ENCODE measurements at places on chromosomes 7 and 10.

- no peak for DNase-seq
Observed at GRCh38 chr7:37247861-37248260, 200.8 kb downstream of the ELMO1 start.

- no peak for DNase-seq
Observed at GRCh38 chr7:37211097-37211880, 237.4 kb downstream of the ELMO1 start.

GRCh38 chr7:105279688-105280007, 109.1 kb downstream of the SRPK2 start:
- DNase-seq, result no peak

- no peak for DNase-seq
Observed at GRCh38 chr10:121709675-121710073, 111.4 kb upstream of the FGFR2 start.

- no peak for DNase-seq
Observed at GRCh38 chr10:101286248-101287046, 57.2 kb upstream of the LBX1 start.

GRCh38 chr7:5574770-5575269, 151.2 kb upstream of the TNRC18 start:
- no peak for DNase-seq

- DNase-seq, result no peak
Observed at GRCh38 chr7:66443946-66444345, 184.7 kb upstream of the KCTD7 start.

DNA sequence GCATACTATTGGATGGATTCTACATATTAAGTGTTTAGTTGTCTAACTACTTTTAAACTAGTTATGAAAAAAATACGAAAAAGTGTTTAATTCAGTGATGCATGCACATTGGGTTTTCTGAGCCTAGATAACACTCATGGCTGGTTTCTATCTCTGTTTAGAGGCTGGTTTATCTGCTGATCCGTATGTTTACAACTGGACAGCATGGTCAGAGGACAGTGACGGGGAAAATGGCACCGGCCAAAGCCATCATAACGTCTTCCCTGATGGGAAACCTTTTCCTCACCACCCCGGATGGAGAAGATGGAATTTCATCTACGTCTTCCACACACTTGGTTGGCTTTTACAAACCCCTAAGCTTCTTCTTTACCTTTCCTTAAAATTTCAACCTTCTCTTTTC, 10.2 kb downstream of the GPNMB start:
- no peak for DNase-seq

GRCh38 chr10:71396711-71397295, at the start of gene CDH23:
Gene CDH23 (plus strand): TSS chr10:71396920. CDS start chr10:71439832, 42,912 bp downstream.
- no peak for DNase-seq

DNA sequence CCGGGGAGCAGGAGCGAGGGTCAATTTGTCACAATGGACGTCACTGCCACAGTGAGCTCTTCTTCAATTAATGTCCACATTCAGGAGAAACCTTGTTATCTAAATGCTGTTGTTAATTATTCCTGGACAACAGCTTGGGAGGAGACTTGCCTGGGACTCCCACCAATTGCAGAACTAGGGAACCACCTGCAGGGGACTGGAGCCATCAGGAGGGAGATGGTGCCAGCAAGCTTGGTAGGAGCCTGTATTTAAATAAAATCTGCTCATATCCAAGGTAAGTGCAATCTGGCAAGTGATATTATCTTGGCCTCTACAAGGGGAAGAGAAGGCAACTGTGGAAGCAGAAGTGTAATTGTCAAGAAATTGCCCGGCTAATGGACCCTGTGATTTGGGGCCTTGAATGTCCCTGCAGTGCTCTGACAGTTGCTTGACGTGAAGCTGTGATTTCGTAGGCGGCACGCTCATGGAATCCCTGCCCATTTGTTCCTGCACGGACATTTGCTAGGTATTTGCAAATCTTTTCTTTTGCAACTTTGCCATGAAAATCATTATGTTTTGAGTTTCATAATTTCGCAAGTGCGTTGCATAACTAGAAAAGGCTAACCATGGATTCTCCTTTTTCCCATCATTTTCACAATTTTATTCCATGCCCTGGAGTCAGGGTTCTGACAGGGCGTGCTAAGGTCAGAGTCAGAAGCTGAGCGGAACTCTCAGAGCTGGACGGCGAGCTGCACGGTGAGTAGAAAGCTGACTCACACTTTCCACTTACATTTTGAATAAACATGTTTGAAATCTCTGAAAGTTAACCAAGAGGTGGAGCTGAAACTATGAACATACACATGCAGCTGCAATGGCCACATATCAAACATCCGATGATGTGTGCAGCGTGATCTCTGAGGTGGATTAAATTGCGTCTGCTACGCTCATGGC, 84.9 kb upstream of the TCERG1L start:
- no peak for DNase-seq

- DNase-seq, result no peak
Observed at GRCh38 chr10:100515612-100516011, 4.0 kb downstream of the SEC31B start.

DNA sequence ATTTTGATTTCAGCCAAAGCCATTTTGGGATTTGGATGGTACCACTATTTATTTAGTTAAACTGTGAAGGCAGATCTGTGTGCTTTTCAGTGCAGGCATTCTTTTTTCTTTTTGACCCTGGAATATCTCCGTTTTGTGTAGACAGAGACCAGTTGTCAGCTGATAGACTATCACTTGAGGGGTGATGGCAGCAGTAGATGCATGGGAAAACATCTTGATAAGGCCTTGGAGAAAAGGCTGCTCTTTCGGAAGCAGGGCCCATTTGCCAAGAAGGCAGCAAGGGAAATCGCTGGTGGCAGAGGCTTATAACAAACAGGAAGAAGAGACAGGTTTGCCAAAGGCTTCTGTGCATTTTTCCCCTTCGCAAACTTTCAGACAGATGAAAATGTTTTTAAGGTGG, 2.6 kb upstream of the BMPER start:
- no peak for DNase-seq

- no peak for DNase-seq
Observed at GRCh38 chr7:64485623-64486022, 77.2 kb downstream of the ZNF680 start.

DNA sequence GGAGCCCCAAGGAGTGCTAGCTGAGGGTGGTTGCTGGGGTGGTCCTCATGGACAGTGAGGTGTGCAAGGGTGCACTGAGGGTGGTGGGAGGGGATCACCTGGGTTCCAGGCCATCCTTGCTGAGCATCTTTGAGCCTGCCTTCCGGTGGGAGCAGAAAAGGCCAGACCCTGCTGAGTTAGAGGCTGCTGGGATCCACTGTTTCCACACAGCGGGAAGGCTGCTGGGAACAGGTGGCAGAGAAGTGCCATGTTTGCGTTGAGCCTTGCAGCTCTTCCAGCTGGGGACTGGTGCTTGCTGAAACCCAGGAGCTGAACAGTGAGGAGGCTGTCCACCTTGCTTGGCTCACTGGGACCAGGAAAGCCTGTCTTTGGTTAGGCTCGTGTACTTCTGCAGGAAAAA, 34.9 kb downstream of the PRF1 start:
- DNase-seq, result no peak

GRCh38 chr10:99781734-99782429, 558 bp upstream of the ABCC2 start:
- no peak for DNase-seq

- DNase-seq, result no peak
Observed at GRCh38 chr10:63707254-63707910, 186.2 kb downstream of the REEP3 start.

GRCh38 chr10:98269435-98269912, 1.5 kb upstream of the LOXL4 start:
- DNase-seq, result no peak

GRCh38 chr10:17122726-17123661, 6.6 kb downstream of the CUBN start:
- no peak for DNase-seq

- DNase-seq, result no peak
Observed at GRCh38 chr10:123800821-123801220, 90.8 kb downstream of the CPXM2 start.
